Activated naive CD4-positive, alpha-beta T cell treated with anti-CD3 and anti-CD28 coated beads, Interleukin-2, amount 50 U/mL, for 16 hours (primary cell): ENCODE measurements at places on chromosomes 1 and 21.

DNA sequence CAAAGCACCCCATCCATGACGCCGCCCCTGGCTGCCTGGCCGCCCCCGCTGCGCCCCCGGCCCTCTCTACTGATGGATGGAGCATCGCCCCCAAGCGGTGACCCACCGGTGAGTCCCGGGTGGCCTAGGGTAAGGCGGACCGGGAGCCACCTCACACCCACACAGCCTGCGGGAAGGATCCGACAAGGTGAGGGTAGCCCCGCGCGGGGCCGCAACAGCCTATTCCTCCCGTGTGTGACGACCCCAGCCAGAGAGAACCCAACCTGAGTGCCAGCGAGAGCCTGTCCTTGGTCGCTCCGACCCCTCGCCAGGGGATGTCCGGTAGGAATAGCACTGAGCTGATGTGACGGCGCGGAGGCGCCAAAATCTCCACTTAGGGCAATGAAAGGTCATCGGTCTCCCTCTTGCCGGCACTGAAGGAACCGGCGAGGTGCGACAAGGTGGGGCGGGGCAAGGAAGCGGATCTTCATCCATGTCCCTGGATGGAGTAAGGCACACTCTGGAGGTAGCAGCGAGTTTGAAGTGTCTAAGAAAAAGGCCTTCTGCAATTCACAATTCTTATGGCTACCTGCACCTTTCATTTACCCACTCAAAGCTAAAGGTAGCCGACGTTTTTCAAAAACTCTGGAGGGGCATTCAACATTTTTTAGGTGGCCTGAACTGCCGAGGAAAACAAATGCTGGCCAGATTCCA, 19.7 kb upstream of the CHIA start:
- DNase-seq: peak; percentile 17

DNA sequence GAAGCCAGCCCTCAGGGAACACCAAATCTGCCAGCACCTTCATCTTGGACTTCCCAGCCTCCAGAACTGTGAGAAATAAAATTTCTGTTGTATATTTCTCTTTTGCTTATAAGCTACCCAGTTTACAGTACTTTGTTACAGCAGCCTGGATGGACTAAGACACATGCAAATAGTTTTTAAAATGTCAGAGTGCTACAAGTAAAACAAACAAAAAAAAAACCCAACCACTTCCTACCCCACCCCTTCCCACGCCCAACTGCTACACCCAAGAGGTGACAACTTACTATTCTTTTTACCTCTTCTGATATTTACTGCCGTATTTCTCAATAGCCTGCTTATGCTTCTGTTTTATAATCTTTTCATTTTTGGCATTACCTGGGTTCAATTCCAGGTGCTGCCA, 8.6 kb upstream of the SPSB1 start:
- DNase-seq: no peak

DNA sequence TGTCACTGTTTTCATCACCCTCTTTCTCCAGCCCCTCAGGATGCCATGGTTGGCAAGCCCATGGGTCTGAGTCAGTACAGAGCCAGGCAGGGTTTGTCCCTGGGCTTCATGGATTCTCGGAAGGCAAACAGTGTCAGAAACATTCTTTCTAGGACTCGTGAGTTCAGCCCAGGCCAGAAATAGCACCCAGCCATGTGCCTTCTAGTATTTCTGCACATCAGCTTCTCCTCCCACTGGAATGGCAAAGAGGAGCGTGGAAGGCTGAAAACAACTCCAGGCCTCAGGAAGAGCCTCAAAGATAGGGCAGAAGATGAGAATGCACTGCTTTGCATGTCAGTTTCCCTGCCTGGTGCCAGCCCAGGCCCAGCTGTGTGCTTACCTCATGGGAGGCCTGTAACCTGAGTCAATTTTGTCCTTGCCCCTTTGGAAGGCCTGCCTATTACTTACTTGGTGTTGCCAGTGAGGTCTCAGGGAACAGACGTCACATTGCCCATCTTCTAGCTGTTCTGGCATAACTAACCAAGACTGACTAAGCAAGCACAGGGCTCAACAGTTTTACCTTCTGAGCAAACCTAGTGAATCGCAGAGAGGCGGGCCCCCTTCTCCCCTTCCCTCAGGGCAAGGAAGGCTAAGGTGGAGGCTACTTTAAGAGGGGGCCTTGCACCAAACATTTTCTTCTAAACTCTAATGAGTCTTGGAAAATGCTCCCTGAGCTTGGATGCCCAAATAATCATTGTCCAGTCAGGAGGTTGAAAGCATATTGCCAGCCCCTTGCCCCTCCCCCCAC, 42.4 kb downstream of the GLUL start:
- no peak for DNase-seq

GRCh38 chr1:167447521-167448136, 70.7 kb downstream of the CD247 start:
- peak; percentile 68 for DNase-seq
